Hepatocyte (in vitro differentiated cells): ENCODE measurements at places on chromosomes 5 and 9.

GRCh38 chr5:17118631-17119030 is 98.8 kb upstream of the BASP1 start:
- DNase-seq = peak; percentile 69

DNA sequence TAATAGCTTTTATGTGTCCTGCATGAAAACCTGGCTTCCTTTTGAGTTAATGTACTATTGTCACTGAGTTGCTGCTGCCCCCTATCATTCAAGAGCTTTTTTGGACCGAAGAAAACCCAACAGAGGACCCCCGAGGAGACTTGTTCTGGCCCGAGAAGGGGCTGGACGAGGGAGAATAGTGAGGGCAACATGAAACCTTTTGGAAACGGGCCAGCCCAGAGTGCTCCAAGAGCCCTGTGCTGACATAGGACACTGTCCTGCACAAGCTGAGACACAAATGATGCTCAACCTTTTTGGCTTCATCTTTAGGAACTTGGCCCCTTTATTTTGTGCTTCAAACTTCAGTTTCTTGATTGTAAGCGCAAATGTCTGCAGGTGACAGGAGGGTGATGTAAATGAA is 4.0 kb upstream of the GADD45G start:
- no peak for DNase-seq

- no peak for DNase-seq
Measured at GRCh38 chr5:159420940-159421339, 90.7 kb upstream of the IL12B start.

DNA sequence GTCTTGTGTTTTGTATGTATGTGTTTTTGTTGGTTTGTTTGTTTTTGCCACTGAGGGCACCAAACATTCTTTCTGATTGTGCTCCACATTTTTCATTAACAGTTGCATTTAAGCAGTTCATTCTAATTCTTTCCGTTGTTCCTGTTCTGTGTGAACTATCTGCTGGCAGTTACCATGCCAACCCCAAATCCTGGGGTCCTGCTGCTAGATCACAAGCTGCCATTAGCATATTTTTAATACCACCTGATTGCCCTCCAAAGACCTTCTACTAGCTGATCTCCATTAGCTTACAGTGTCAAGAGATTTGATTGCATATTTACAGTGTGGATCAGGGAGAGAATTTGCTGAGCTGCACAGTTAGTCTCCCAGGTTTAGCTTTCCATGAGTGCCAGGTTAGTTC is 40.6 kb upstream of the STARD4 start:
- no peak for DNase-seq

- no peak for DNase-seq
Measured at GRCh38 chr5:171310819-171311321, 1.8 kb downstream of the TLX3 start.

DNA sequence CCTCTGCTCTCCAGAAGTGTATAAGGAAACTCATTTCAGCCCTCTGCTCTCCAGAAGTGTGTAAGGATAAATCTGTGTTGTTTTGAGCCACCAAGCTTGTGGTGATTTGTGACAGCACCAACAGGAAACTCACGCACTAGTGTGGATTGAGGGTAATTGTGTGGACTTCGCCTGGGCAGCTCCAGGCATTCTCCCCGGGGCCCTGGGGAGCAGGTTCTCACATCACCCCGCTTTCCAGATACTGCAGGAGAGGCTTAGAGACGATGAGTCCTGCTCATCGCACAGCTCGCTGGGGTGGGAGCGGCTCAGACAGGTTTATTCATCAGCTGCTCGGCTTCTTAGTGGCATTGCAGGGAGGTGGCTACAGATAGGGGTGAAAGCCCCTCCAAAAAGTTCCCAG is 38.4 kb upstream of the RNF130 start:
- DNase-seq = no peak

DNA sequence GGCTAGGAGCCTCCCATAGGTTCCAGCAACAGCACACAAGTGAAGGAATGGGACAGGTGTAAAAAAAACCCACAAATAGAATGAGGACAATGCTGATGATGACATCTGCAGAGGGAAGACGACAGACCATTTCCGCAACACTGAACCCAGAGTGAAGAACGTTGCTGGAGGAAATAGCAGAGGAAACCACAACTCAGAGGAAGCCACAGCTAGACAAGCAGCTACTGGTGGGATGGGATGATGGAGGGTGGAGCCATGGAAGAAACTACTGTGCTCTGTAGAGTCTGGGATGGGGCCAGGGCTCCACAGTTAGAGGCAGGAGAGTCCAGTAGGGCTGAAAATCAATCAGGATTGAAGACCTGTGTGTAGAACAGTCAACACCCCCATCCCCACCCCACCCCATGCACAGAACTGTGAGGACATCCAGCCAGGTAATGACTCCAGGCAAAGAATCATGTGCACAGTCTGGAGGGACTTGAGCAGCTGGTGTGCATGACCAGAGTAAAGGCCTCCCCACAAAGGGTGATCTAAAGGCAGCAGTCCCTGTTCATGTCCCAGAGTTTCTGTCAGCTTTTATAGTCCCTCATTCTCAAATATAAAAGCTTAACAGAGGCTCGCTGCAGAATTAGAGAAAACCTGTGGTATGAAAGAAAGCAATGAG is 65.2 kb upstream of the SPIN1 start:
- DNase-seq = no peak

- no peak for DNase-seq
Measured at GRCh38 chr9:1505489-1505888, 455.3 kb downstream of the DMRT2 start.

GRCh38 chr9:110025551-110026170 is 182.3 kb downstream of the C9orf152 start:
- no peak for DNase-seq

DNA sequence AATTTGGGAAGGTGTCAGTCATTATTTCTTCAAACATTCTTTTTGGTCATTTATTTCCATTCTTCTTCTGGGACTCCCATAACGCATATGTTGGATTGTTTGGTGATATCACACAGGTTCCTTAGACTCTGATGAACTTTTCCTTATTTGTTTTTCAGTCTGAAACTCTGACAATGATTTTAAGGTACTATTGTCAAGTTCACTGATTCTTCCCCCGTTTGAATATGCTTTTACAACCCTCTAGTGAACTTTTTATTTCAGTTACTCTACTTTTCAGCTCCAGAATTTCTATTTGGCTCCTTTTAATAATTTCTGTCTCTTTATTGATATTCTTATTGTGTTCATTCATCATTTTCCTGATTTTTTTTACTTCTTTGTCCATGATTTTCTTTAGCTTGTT is 92.5 kb upstream of the RORB start:
- DNase-seq = no peak

- no peak for DNase-seq
Measured at GRCh38 chr9:130934702-130935647, 4.1 kb downstream of the FIBCD1 start.

- no peak for DNase-seq
Measured at GRCh38 chr5:87850843-87851242, 417.8 kb downstream of the TMEM161B start.

- no peak for DNase-seq
Measured at GRCh38 chr5:1963941-1964451, 81.3 kb upstream of the IRX4 start.

DNA sequence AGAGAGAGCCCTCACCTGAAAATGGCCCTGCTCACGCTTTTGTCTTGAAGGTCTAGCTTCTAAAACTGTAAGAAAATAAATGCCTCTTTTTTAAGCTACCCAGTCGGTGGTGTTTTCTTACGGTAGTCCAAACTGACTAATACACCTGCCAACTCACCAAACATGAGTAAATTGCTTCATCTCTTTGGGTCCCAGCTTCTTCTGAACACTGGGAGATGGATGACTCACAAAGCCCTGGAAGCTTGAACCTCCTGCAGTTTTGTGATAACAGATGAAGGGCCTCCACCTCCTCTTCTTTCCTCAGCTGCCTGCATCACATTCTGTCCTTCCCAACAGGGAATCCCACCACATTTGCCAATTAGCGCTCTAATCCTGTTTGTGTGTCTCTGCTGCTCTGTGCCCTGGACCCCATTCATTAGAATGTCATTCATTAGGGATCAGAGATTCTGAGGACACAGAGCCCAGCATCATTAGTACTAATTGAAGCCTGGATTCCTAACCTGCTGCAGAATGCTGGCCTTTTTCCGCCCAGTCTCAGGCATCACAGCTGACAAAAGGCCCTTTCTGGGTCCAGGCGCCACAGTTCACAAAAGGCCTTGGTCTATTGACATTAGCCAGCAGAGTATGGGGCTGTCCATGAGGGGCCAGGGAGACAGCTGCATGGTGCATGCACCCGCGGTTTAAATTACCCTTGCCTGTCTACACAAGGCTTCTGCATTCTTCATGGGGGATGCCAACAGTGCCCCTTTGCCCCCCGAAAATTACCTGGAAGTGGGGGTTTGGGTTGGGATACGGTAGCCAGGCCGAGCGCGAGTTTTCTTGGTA is 349.3 kb downstream of the SEMA5A start:
- DNase-seq = no peak

GRCh38 chr5:76638479-76638878 is 15.3 kb upstream of the F2RL2 start:
- no peak for DNase-seq

DNA sequence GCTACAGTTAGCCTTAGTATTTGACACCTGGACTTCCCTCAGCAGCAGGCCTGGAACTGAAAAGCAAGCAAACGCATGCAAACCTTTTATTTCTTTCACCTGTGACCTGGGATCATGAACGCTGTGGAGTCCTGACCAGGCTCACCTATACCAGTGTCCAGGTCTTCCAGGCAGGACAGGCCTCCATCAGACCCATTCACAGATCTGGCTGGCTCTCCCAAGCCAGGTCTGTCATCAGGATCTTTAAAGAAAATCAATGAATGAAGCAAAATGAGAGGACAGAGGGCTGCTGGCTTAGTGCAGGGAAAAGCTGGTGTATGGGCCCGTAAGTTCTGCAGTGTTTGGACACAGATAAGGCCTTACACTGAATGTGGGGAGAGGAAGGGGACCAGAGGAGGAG is 96.3 kb upstream of the CPEB4 start:
- DNase-seq = no peak

DNA sequence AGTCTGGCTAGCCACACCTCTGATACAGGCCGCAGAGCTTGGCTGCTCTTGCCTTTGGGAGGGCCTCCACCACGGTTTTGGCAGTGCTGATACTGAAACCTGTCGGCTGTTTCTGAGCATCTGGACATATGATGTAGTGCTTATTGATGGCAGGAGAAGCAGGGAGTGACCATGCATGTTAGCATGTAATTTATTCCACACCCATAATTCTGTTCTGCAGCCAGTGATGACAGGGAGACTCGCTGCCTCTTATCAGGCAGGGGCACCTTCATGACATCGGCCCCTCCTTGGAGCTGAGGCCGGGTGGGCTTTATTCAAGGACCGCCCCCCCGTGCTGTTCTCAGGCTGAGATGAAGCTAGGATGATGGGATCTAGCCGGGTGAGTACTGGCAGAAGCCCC is 49.0 kb downstream of the OLFM1 start:
- no peak for DNase-seq

DNA sequence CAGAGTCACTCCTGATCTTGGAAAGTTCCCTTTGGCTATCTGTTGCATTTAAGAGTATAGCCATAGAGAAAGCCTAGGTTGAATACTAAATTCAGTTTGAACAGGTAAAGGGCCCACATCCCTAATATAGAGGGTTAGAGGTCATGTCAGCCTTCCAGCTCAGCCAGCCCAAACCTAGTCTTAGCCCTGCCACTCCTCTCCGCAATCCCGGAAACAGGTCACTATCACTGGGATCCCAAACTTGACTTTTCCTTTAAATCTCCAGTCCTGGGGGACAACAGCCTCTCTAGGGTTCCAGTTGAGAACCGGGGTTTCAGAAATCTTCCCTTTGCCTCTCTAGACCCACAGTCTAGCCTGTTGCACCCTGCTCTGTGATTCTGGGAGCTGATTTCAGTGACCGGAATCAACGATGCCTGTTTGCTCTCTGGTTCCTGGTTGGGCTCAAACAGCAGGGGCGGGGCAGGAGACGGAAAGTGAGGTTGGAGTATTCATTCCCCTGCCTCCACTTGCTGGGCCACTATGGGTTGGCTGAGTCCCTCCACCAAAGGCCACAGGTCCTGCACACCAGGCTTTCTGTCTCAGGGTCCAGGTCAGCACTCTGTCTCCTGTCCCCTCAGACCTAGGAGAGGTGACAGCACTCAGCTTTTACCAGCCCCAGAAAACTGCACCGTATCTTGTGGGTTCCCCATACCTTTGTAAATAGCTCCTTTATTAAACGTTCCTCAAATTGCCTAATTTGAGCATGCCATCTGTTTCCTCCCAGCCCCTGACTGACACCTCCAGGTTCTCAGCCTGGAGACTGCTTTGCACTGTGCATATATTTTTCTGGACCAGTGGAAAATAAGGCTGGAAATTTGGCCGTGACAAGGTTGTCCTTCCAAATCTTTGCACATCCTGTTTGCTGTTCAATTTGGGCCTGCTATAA is 23.8 kb upstream of the CPEB4 start:
- no peak for DNase-seq

DNA sequence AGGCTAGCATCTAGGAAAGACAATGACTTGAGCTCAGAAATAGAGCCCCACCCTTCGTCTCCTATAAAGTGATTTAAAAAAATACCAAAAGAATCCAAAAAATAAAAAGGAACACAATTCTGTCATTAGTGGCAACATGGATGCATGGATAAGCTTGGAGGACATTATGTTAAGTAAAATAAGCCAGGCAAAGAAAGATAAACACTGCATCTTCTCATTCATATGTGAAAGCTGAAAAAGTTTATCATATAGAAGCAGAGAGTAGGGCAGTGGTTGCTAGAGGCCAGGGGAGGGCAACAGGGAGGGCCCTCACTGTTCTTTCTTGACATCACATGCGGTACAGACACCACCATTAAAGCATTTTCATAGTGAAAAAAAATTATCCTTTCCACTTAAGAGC is 220.9 kb upstream of the TRPC7 start:
- DNase-seq = no peak

- DNase-seq = peak; percentile 72
Measured at GRCh38 chr9:136567651-136568287, 21.9 kb upstream of the NOTCH1 start.

DNA sequence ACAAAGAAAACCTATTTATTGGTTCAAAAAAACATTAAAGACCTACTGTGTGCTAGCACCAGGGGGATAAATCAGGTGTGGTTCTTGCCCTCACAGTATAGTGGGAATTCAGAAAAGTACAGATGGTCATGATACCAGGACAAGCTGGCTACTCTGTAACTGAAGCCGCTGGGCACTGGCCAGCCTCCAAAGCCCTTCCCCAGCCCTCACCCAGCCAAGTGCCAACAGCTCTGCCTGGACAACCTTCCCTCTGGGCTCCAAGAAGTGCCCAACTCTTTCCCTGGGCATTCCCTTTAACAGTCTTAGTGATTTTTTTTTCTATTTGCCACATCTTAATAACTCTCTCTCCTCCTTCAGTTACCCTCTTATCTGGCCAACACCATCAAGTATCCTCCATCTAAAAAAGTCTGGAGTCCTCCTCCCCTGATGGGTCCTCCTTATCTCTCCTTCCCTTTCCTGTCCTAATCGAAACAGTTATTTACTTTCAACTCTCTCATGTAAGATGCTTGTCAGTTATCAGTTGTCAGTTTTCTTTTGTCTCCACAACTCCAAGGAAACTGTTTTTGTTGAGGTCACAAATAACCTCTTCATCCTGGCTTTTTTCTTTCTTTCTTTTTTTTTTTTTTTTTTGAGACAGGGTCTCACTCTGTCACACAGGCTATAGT is 13.3 kb upstream of the SEPTIN8 start:
- DNase-seq = no peak
